Subcutaneous preadipocyte (primary cell): ENCODE measurements at places on chromosomes 7 and 10. TPM values are rescaled to one million over a fixed set of nuclear protein-coding genes. Genes with fewer than 3 reads are reported as not detected.

Gene CACNB2
- total RNA-seq, result 11.1 and 12.5 TPM in 2 replicates

Gene ANAPC16
- total RNA-seq, result 29.9 and 38.6 TPM in 2 replicates

Gene CD36
- 35.6 and 84.1 TPM in 2 replicates for total RNA-seq

Gene ANXA8L1
- total RNA-seq, result not detected in 2 replicates

Gene FGFBP3
- 0.73 and 0.78 TPM in 2 replicates for total RNA-seq

Gene C7orf33
- not detected in 2 replicates for total RNA-seq

Gene DDX50
- 40.4 and 45.7 TPM in 2 replicates for total RNA-seq

Gene SH2D4B
- total RNA-seq, result not detected in 2 replicates

Gene NKX2-3
- total RNA-seq, result not detected in 2 replicates

Gene INSYN2A
- 1.1 and 1.2 TPM in 2 replicates for total RNA-seq

Gene COPG2
- 29.0 and 36.0 TPM in 2 replicates for total RNA-seq

Gene TFPI2
- total RNA-seq, result 53.3 and 369 TPM in 2 replicates

Gene LAMB4
- total RNA-seq, result under 0.01 and 0.20 TPM in 2 replicates

Gene DNAH11
- total RNA-seq, result under 0.01 and 0.37 TPM in 2 replicates

Gene CLRN3
- total RNA-seq, result not detected in 2 replicates

Gene KIAA1217
- 7.3 and 8.4 TPM in 2 replicates for total RNA-seq

Gene LRMDA
- 3.1 and 10.7 TPM in 2 replicates for total RNA-seq

Gene UNCX
- not detected in 2 replicates for total RNA-seq

Gene URGCP
- total RNA-seq, result 23.1 and 26.4 TPM in 2 replicates

Gene GATA3
- not detected in 2 replicates for total RNA-seq

Gene FANK1
- total RNA-seq, result 0.20 and 0.73 TPM in 2 replicates

Gene KMT2E
- 85.6 and 116 TPM in 2 replicates for total RNA-seq

Gene SSC4D
- 0.39 and 1.1 TPM in 2 replicates for total RNA-seq

Gene ADCK2
- total RNA-seq, result 22.1 and 25.7 TPM in 2 replicates

Gene CNNM2
- total RNA-seq, result 4.8 and 6.3 TPM in 2 replicates

Gene SCRN1
- 50.3 and 69.0 TPM in 2 replicates for total RNA-seq

Gene MIOS
- total RNA-seq, result 36.7 and 47.7 TPM in 2 replicates

Gene COL17A1
- total RNA-seq, result 0.20 and 0.37 TPM in 2 replicates

Gene KCP
- under 0.01 and 0.20 TPM in 2 replicates for total RNA-seq

Gene DKK1
- total RNA-seq, result 55.9 and 92.1 TPM in 2 replicates

Gene GDF2
- total RNA-seq, result not detected in 2 replicates

Gene DGKB
- 0.37 TPM in 1 of 2 replicates, not detected in the other for total RNA-seq

Gene EVX1
- not detected in 2 replicates for total RNA-seq

Gene PAPOLB
- total RNA-seq, result under 0.01 and 0.20 TPM in 2 replicates

Gene IKZF1
- total RNA-seq, result not detected in 2 replicates

Gene ERCC6
- 9.6 and 9.9 TPM in 2 replicates for total RNA-seq

Gene CALML3
- not detected in 2 replicates for total RNA-seq

Gene RSPH10B
- total RNA-seq, result under 0.01 and 0.20 TPM in 2 replicates

Gene ENTPD1
- total RNA-seq, result 0.37 TPM in 1 of 2 replicates, not detected in the other

Gene CH25H
- 0.37 and 0.78 TPM in 2 replicates for total RNA-seq

Gene TRAPPC14
- 7.3 and 10.0 TPM in 2 replicates for total RNA-seq

Gene CALD1
- 127 and 158 TPM in 2 replicates for total RNA-seq

Gene BRAT1
- 26.8 and 30.5 TPM in 2 replicates for total RNA-seq

Gene CPN1
- total RNA-seq, result not detected in 2 replicates

Gene SPDYE1
- under 0.01 TPM in 1 of 2 replicates, not detected in the other for total RNA-seq

Gene STMP1
- 12.9 and 16.2 TPM in 2 replicates for total RNA-seq

Gene WNT2
- total RNA-seq, result 0.39 and 0.73 TPM in 2 replicates

Gene SHTN1
- 0.37 and 0.39 TPM in 2 replicates for total RNA-seq

Gene ABCB1
- total RNA-seq, result 0.20 TPM in 1 of 2 replicates, not detected in the other

Gene RPEL1
- 0.37 TPM in 1 of 2 replicates, not detected in the other for total RNA-seq

Gene TMEM176B
- total RNA-seq, result 16.9 TPM in 1 of 2 replicates, not detected in the other
